ENCODE measurements at places on chromosomes 4 and X. TPM values are rescaled to one million over a fixed set of nuclear protein-coding genes. Genes with fewer than 3 reads are reported as not detected.

Gene CCKAR
- total RNA-seq = not detected

Gene MID1
- total RNA-seq = 2.7 TPM

Gene RTL9
- total RNA-seq = not detected

Gene OTC
- total RNA-seq = not detected

Gene PLK4
- total RNA-seq = 50.5 TPM

Gene CFI
- total RNA-seq = not detected

Gene KLF3
- 6.9 TPM for total RNA-seq

Gene CXCL10
- 0.20 TPM for total RNA-seq

Gene CXorf49
- not detected for total RNA-seq

All from activated naive CD4-positive, alpha-beta T cell treated with anti-CD3 and anti-CD28 coated beads, Interleukin-2, amount 50 U/mL, for 72 hours (primary cell).